ENCODE measurements at places on chromosomes 6 and 20. TPM values are rescaled to one million over a fixed set of nuclear protein-coding genes. Genes with fewer than 3 reads are reported as not detected.

TMEM217 gene
- 1.2 TPM for total RNA-seq

MOG gene
- total RNA-seq = not detected

TMEM244 gene
- total RNA-seq = not detected

MSH5 gene
- 12.2 TPM for total RNA-seq

ZNFX1 gene
- total RNA-seq = 45.2 TPM

CCR6 gene
- not detected for total RNA-seq

RAB44 gene
- 1.0 TPM for total RNA-seq

- DNase-seq = no peak
- H3K27ac ChIP-seq = no peak overlapping the region
- no peaks in the 10 kb centered on the region for H3K4me1 ChIP-seq
- no peaks in the 10 kb centered on the region for H3K27me3 ChIP-seq
- no peaks in the 10 kb centered on the region for H3K36me3 ChIP-seq
Measured at GRCh38 chr6:151232899-151233298, 6.9 kb upstream of the AKAP12 start.

GRCh38 chr6:149651056-149651455 is 2.5 kb upstream of the KATNA1 start:
- no peak overlapping the region for H3K27ac ChIP-seq
- H3K36me3 ChIP-seq = no peaks in the 10 kb centered on the region
- DNase-seq = no peak
- no peaks in the 10 kb centered on the region for H3K27me3 ChIP-seq

DNA sequence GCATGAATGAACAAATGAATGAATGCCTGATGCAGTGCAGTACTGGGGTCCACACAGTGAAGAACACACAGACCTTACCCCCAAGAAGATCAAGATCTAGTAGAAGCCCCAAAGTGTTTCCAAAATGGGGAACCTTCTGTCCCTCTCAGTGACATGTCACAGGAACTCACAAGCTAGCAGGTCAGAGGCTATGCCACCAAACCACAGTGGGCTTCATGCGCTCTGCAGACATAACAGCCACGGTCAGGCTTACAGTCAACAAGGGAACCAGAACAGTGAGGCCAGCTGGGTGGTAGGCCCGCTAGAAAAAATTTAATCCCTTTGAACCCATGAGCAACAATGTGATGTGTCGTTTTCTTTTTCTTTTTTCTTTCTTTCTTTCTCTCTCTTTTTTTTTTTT is 20.2 kb upstream of the ARFGEF2 start:
- no peak overlapping the region for H3K4me3 ChIP-seq
- H3K27me3 ChIP-seq = no peaks in the 10 kb centered on the region
- DNase-seq = no peak
- H3K4me1 ChIP-seq = no peaks in the 10 kb centered on the region
- H3K36me3 ChIP-seq = no peaks in the 10 kb centered on the region
- no peak overlapping the region for H3K27ac ChIP-seq

DNA sequence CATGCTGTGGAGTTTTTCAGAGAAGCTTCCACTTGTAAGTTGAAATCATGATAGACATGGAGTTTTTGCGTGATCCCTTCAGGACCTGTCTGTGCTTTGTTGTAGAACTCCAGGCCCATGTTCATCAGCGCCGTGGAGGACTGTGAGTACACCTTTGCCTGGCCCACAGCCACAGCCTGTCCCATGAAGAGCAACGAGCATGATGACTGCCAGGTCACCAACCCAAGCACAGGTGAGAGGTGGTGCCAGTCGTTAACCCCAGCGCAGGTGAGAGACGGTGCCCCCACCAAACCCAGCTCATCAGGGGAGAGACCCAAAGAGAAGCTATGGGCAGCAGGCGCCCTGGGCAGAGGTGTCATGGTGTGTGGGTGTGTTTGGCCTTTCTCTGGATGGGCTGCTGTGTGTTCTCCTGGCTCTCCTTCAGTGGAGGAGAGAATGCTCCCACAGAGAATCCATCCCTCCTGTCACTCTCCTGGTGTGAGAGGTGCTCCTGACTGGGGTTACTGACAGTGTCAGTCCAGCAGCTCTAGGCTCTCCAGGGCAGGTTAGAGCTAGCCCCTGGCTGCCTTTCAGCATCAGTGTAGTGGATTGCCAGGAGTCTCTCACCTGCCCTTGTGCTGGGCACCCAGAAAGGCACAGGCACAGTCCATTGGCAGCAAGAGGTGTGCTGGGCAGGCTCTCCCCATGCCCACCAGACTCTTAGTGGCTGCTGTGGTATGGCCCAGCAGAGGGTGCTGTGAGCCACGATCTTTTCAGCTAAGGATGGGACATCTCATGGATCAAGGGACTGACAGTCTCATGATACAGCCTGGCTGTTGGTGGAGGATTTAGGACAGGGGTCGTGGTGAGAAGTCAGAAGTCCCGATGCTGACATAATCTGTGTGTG is 49.6 kb upstream of the SLC22A1 start:
- H3K27ac ChIP-seq = no peak overlapping the region
- H3K27me3 ChIP-seq = no peaks in the 10 kb centered on the region
- no peak for DNase-seq
- no peak overlapping the region for H3K4me3 ChIP-seq
- peaks cover 96% of the 10 kb centered on the region for H3K36me3 ChIP-seq

GRCh38 chr6:148379966-148380713 is 37.5 kb downstream of the SASH1 start:
- DNase-seq = no peak
- no peaks in the 10 kb centered on the region for H3K27me3 ChIP-seq
- H3K4me3 ChIP-seq = no peak overlapping the region
- no peak overlapping the region for H3K27ac ChIP-seq
- H3K36me3 ChIP-seq = no peaks in the 10 kb centered on the region
- no peaks in the 10 kb centered on the region for H3K4me1 ChIP-seq

- no peak overlapping the region for H3K4me3 ChIP-seq
- no peak for DNase-seq
- H3K27ac ChIP-seq = no peak overlapping the region
- no peaks in the 10 kb centered on the region for H3K36me3 ChIP-seq
- H3K27me3 ChIP-seq = no peaks in the 10 kb centered on the region
- no peaks in the 10 kb centered on the region for H3K4me1 ChIP-seq
Measured at GRCh38 chr6:84017709-84018452, 15.7 kb upstream of the MRAP2 start.

DNA sequence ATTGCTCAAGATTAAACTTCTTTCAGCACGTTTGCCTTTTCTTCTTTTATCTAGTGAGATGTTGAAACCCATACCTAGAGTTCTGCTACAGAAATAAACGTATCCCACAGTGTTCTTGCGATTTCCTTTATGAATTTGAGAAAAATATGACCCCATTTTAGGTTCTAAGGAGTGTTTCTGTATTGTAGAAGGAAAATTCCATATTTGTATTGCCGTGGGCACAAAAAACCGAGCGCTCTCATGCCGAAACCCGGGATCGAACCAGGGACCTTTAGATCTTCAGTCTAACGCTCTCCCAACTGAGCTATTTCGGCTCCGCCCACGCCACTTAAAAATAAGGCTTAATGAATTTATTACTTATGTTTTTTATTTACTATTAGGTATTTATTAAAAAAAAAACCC is 23.7 kb downstream of the ZNF311 start:
- H3K27ac ChIP-seq = peak overlapping the region; percentile 67
- no peak for DNase-seq
- no peaks in the 10 kb centered on the region for H3K4me1 ChIP-seq

- no peaks in the 10 kb centered on the region for H3K27me3 ChIP-seq
- no peak for DNase-seq
- H3K27ac ChIP-seq = no peak overlapping the region
- no peaks in the 10 kb centered on the region for H3K4me1 ChIP-seq
- H3K4me3 ChIP-seq = no peak overlapping the region
Measured at GRCh38 chr6:122709922-122710512, 69.5 kb upstream of the FABP7 start.

DNA sequence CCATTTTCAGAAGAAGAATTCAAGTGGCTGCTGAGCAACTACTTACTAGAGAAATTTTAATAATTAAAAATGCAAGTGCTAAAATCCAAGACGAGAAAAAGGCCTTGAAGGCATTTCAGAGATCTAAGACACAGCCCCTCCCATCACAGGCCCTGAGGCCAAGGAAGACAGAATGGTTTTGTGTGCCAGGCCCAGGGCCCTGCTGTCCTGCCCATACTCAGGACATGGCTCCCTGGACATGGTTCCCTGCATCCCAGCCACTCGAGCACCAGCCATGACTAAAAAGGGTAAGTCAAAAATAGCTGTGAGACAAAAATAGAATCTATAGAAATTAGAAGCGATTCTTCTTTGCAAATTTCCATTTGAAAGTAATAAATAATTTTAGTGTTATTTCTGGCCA is 364.9 kb downstream of the COL12A1 start:
- H3K27ac ChIP-seq = no peak overlapping the region
- no peaks in the 10 kb centered on the region for H3K27me3 ChIP-seq
- H3K36me3 ChIP-seq = no peaks in the 10 kb centered on the region
- H3K4me3 ChIP-seq = no peak overlapping the region
